A549 treated with dexamethasone at 1 μM for 4 hours (cell line): ENCODE measurements at places on chromosomes 4 and X. TPM values are rescaled to one million over a fixed set of nuclear protein-coding genes. Genes with fewer than 3 reads are reported as not detected.

Gene RAB33A
- total RNA-seq = 0.11 to 0.19 TPM (median 0.17 TPM) in 5 replicates

Gene TMSB15A
- 0.34 to 1.6 TPM (median 0.55 TPM) in 5 replicates for total RNA-seq

Gene SCRG1
- total RNA-seq = not detected in 5 replicates

Gene MAOA
- 0.59 to 0.87 TPM (median 0.79 TPM) in 5 replicates for total RNA-seq

Gene STK32B
- 15.5 to 18.2 TPM (median 16.2 TPM) in 5 replicates for total RNA-seq

Gene MAGEE2
- total RNA-seq = not detected in 5 replicates

Gene MAB21L2
- total RNA-seq = not detected in 5 replicates

Gene CHST7
- 27.7 to 45.1 TPM (median 35.4 TPM) in 5 replicates for total RNA-seq

Gene RIPPLY1
- 0.11 TPM in 2 of 5 replicates, not detected in the others for total RNA-seq

Gene CTSO
- total RNA-seq = 0.76 to 1.1 TPM (median 0.89 TPM) in 5 replicates
